ENCODE measurements at places on chromosomes 11 and 22.

DNA sequence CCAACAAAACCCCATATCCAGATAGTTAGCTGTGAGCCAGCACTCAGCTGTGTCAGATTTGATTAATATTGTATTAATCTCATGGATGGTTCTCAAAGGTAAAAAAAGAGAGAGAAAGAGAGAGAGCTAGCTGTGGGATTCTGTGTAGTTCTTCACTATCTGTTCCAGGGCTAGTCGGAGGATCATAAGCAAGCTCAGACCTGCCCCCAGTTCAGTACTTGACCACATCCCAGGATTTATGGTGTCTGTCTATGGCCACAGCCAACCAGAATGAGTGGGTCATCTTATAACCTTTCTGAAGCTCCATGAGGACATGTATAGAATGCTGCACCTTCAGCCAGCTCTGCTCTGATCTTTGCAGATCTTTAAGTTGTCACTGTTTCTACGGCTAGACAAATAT, 13.5 kb upstream of the B3GNT6 start:
- no peak for DNase-seq

DNA sequence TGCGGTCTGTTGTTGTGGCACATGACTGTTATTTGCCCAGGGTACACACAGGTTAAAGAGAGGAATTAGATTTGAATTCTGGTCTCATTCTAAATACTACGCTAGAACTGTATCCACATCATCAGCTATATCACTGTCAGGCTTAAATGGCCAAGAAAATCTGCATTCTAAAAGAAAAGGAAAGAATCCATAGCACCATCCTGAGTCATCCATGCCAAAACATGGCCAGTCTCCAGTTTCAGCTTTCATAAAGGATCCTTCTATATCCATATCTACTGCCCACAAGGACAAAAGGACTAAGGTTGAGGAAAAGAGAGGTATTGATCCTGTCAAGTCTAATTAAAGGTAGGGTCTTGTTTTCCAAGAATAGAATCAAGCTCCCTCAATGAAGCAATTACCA, 73.6 kb upstream of the GDPD4 start:
- no peak for DNase-seq

DNA sequence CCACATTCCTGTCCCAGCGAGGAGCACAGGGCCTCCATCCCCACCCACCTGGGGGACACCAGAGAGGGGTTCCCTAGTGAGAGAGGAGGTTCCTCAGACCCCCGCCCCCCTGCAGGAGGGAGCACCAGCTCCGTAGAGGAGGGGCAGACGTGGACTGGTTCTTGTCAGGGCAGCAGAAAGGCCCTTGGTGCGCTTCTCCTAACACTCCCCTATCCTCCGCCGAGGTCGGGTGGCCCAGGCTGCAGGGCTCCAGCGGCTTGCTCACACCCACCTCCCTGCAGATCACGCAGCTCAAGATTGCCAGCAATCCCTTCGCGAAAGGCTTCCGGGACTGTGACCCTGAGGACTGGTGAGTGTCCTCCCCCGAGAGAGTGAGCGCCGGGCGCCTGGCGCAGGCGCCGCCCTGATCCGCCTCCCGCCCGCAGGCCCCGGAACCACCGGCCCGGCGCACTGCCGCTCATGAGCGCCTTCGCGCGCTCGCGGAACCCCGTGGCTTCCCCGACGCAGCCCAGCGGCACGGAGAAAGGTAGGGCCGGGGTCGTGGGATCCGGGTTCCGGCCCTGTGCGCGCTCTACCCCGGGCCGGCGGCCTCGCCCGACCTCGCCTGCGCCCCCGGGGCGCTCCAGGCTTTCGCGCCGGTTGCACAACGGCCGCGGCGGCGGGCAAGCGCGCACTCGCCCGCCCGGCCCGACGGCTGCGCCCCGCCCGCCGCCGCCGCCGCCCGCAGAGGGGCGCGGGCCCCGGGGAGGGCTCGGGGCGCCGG, 5.1 kb downstream of the TBX1 start:
- no peak for DNase-seq

GRCh38 chr11:65834202-65834601, 439 bp downstream of the SNX32 start:
- no peak for DNase-seq

DNA sequence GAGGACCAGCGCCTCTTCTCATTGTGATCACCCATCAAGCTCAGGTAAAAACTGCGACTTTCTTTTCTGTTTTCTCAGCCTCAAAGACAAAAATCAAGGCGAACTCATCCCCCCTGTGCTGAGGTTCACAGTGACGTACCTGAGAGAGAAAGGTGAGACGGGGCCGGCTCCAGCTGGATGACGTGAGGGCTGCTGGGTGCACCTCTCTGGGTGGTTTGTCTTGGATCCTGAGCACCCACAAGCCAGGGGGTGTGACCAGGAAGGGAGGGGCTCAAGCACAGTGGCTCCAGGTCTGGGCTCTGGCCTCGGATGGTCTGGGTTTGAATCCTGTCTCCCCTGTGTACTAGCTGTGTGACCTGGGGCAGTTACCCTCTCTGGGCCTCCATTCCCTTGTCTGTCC, 92.8 kb downstream of the ARHGAP8 start:
- DNase-seq: no peak

- peak; percentile 48 for DNase-seq
Observed at GRCh38 chr11:1922481-1923081, 3.1 kb downstream of the TNNT3 start.

DNA sequence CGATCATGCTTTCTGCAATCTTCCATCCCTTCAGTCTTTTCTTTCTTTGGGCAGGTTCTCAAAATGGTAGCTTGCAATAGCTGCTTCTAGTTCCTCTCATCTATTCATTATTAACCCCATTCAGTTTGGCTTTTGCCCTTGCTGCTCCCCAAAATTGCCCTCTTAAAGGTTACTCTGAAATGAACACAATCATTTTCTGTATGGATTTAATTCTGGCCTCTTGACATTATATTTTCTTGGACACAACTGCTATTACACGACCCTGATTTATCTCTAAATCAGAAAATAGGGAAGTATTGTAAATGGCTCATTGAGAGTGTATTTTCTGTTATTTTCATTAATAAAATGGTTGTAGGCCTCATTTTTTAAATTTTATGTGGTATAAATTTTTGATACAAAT, at the start of gene ANGPTL5:
TSS of gene ANGPTL5 (minus strand) at position 101 of the 400 bp plus-strand sequence. CDS start 8,613 bp downstream, outside the sequence.
- no peak for DNase-seq

GRCh38 chr11:83544846-83545245, 258.7 kb upstream of the CCDC90B start:
- no peak for DNase-seq

GRCh38 chr22:45263463-45264269, 21.1 kb upstream of the UPK3A start:
- DNase-seq: no peak

GRCh38 chr22:39247361-39247760, 2.6 kb upstream of the PDGFB start:
- DNase-seq: no peak

- no peak for DNase-seq
Observed at GRCh38 chr11:57134284-57134683, 47.5 kb upstream of the LRRC55 start.

GRCh38 chr11:72700146-72700545, 25.9 kb upstream of the PDE2A start:
- no peak for DNase-seq

DNA sequence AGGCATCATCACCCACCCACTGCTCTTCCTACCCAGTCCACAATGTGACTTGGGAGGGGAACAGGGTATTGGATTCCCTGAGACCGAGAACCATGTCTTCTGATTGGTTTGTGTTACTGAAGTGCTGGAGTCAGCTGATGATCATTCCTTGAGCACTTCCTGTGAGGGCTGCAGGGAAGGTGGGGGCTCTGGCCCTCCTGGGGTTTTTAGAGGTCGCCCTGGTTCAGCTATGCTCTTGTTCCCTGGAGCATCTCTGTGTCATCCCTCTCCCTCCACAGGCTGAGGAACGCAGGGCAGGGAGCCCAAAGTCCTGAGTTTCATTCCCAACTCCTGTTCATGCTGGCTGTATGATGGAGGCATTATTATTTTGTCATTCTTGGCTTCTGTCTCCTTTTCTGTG, 6.7 kb downstream of the ZC3H7B start:
- no peak for DNase-seq

DNA sequence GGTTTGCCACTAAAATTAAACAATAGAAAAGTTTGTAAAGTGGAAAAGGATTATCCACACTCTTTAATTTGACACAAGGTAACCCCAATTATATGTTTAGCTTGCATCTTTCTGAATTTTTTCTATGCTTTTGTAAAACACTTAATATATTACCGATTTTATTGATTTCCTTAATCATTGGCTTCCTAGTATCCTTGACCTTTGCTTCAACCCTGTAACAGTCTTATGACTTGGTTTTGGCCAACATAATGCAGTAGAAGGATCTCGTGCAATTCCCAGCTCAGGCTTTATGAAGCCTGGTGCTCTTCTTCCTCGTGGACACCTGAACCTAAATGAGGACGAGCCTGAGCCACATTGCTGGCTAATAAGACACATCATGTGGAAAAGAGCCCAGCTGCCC, 23.6 kb upstream of the CASP4 start:
- no peak for DNase-seq

DNA sequence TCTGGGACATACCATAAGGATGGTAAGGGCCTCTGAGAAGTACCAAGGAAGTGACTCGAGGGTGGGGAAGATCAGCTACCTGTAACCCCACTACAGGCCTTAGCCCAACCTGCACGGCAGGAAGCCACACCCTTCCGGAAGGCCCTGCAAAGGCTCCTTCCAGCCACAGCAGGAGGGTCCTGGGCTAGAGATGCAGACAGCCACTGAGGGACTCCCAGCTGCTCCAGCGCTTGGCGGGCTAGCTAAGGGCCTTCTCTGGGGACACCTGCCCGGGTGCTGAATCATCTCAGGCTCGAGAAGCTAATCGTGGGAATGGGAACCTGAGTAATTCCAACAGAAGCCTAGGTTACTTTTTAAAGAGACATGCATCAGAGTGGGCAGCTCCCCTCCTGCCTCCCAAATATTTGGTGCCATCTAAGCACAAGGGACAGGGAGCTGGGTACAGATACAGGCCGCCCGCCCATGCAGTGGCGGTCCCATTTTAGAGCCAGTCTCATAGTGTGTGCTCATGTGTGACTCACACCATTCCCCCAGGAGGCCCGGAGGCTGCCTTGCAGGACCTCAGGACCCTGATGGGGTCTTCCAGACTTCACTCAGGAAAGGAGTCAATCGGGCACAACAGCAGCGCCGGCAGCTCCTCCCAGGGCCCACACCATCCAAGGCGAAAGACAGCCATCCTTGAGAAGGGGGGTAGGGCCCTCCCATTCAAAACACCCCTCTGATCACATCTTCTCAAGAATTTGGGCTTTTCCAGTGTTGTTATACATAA, 8.0 kb downstream of the MYH9 start:
- no peak for DNase-seq

DNA sequence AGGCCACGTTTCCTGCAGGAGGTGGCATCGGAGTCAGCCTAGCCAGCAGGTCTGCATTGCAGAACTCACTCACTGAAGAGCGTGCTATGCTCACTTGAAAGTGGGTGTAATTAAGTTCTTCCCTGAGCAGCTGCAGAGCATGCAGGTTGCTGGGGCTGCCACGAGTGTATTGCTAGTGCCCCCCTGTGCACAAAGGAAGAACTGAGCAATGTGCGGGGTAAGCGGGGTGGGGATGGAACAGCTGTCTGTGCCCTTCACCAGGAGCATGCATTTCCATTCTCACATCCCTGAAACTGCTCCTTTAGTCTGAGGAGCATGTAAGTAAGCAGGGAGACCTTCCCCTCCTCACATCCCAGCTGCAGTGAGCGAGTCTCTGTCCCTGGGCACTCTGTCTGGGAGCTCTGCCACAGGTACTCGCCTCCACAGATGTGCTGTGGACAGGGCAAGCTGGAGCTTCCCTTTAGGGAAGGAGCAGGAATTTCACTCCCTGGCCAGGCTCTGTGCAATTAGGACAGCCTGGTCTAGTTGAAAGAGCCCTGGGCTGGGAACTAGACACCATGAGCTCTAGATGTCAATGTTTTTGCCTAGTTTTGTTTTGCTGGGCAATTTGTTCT, 1031.8 kb downstream of the NTM start:
- peak; percentile 49 for DNase-seq

GRCh38 chr11:116715383-116715782, 57.4 kb downstream of the BUD13 start:
- no peak for DNase-seq

- no peak for DNase-seq
Observed at GRCh38 chr22:50443197-50443596, 31.6 kb downstream of the SBF1 start.

GRCh38 chr11:2089536-2090165, 49.5 kb downstream of the IGF2 start:
- DNase-seq: peak; percentile 61

DNA sequence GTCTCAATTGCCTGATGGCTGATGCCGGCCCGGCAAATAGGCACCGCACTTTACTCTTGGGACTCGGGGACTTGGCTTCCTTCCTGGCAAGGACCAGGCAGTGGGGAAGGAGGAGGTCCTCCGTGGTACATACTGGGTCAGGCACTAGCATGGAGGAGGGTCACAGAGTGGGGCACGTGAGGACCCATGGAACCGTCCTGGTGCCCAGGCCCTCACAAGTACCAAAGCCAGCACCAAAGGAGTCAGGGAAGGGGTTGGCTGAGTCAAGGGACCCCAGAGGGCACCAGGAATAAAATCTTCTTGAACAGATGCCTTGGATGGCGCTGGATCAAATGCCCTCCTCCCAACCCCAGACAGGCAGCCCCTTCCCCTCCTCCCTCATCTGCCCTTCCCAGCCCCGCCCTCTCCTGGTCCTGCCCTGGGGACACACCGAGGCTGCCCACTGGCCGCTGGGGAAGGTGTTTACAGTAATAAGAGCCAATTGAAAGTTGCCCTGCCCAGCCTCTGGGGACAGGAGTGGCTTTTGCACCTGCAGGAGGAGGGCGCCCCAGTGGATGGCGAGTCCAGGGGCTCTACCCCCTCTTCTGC, 5.6 kb upstream of the CARNS1 start:
- no peak for DNase-seq

- DNase-seq: no peak
Observed at GRCh38 chr11:6620636-6621035, 1.4 kb upstream of the TPP1 start.

DNA sequence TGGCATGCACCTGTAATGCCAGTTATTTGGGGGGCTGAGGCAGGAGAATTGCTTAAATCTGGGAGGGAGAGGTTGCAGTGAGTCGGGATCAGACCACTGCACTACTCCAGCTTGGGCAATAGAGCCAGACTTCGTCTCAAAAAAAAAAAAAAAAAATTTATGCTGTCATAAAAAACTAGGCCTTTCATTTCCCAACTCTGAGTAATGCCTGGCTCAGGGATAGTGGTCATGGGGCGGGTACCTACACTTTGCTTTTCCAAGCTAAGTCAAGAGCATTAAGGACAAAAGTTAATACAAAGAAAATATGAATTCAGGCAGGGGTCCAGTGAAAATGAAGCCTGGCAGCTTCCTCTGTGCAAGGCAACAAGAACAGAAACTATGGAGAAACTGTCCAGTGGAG, 16.3 kb downstream of the CPSF7 start:
- DNase-seq: no peak

- no peak for DNase-seq
Observed at GRCh38 chr11:3197044-3197695, 21.4 kb downstream of the MRGPRG start.

DNA sequence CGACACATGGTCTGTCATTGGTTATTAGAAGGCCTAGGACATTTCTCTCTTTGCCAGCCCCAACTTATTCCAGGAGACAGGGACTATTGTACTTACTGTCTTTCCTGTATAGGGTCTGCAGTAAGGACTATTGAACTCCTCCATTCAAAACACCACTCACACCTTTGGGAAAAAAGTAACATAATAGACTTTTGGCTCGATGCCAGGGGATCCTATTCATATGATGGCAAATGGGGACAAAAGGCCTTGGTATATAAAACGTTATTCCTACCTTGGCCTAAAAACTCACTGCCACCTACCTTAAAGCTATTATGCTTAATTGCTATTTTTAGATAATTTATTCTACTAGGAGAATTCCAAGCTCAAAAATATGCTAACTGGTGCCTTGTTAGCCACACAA, 6.3 kb upstream of the NDUFC2 start:
- DNase-seq: no peak
